Stimulated activated CD8-positive, alpha-beta memory T cell treated with anti-CD3 and anti-CD28 coated beads, Interleukin-12 subunit alpha, Interleukin-12 subunit beta, amount 100 ng/mL, for 1 hour (primary cell): ENCODE measurements at places on chromosomes 4 and X.

GRCh38 chrX:14027511-14028019 lies 2.1 kb downstream of the GEMIN8 start:
- no peak for DNase-seq

GRCh38 chr4:121877041-121877773 lies 6.9 kb upstream of the BBS7 start:
- no peak for DNase-seq

GRCh38 chr4:153794006-153794405 lies 5.1 kb upstream of the SFRP2 start:
- DNase-seq: no peak

DNA sequence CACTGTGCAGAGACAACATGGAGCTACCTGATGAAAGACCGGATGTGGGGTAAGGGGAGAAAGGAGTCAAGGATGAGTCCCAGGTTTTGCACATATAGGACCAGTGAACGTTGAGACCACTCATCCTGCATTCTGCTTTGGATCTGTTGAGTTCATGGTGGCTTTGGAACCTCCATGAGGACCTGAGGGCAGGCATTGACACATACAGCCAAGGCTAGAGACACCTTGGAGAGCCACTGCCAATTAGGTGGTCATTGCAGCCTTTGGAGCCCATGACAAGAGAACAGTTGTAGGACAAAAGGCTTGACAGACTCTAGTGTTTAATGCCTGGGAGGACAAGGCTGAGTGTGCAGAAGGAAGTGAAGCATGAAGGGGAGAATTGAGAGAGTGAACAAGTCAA lies 87.9 kb downstream of the STK32B start:
- DNase-seq: no peak

DNA sequence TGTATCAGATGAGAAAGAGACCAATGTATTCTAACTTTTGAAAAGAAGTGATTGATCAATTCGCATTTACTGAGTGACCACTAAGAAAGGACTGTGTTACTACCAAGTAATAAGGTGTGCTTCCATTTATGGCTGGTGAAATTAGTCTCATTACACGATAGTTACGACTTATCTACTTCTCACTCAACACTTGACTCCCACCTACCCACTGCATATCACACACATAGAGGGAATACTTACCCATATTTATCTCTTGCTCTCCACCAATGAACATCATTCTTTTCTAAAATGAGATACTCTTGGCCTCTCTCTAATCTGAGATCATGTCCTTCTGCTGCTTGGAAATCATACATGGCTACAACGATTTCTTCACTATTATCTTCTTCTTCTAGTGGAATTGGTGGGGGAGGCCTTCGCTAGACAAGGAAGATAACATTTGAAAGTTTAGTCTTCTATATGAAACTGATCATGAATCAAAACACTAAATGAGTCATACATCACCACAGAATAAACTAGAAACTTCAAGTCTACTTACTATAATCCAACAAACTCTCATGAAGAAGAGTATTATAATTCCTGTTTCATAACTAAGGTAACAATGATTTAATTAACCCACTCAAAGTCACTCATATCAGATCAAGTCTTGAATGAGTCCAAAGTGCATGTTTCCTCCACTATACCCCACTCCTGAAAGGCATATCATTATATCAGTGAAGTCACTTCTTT lies 33.7 kb upstream of the TXK start:
- DNase-seq: no peak

DNA sequence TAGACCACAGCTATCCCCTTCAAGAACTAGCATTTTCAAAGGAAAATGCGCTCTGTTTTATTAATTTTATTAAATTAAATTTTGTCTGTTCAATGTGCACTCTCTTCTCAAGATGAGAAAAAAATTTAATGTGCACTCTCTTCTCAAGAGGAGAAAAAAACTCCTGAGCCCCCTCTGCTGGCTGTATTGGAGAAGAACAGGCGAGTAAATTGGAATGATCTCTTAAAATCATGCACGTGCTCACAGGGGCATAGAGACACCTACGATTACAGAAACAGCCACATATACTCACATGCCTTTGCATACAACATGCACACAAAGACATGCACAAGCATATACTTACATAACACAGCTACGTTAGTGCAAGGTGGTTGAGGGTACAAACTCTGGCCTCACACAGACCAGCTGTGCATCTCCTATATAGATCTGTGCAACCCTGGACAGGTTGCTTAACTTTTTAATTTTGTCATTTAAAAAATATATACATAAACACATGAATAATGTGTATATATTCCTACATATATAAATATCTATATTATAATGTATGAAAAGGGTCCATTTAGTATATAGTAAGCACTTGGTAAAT lies 176.2 kb upstream of the CXorf66 start:
- no peak for DNase-seq

DNA sequence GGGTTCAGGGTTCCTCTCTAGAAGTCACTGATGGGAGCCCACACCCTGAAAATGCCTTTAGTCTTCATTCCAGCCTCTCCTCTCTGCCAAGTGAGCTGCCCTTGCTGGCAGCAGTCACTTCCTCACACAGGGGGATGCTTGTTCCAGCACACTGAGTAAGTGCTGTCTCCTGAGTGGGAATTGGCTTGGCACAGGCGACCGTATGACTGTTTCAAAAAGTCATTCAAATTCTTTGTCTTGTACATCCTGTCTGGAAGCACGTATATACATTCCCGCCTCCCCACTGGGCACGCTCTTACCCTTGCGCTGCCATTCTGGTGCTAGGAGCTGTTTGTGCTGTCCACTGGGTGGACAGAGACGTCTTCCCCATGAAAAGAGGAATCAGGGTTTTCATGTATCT lies 40.2 kb upstream of the CD99 start:
- no peak for DNase-seq

DNA sequence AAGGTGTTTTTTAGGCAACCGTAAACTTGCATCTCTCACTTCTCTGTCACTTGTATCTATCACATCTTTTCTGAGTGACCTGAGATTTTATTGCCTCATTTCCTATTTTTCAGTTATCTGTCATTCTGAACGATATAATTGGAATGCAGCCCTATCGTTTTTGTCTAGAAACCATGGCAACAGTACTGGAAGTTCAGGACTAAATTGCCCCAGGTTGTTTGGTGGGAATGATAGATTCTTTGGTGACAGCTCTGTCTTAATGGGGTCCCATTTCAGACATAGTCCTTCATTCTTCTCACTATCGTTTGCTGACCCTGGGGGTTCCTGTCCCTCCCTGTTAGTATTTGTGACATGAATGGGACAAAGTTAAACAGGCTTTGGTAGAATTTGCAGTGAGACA lies 267.7 kb upstream of the GALNT7 start:
- no peak for DNase-seq

GRCh38 chr4:40152637-40153036 lies 44.2 kb upstream of the RHOH start:
- no peak for DNase-seq

DNA sequence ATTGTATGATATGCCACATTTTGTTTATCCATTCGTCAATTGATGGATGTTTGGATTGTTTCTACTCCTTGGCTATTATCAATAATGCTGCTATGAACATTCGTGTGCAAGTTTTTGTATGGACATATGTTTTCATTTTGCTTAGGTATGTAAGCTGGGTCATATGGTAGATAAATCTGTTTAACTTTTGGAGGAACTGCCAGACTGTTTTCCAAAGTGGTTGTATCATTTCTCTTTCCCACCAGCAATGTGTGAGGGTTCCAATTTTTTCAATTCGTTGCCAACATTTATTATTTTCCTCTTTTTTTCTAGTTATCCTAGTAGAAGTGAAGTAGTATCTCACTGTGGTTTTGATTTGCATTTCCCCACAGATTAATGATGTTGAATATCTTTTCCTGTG lies 71.8 kb downstream of the DIAPH2 start:
- DNase-seq: no peak

DNA sequence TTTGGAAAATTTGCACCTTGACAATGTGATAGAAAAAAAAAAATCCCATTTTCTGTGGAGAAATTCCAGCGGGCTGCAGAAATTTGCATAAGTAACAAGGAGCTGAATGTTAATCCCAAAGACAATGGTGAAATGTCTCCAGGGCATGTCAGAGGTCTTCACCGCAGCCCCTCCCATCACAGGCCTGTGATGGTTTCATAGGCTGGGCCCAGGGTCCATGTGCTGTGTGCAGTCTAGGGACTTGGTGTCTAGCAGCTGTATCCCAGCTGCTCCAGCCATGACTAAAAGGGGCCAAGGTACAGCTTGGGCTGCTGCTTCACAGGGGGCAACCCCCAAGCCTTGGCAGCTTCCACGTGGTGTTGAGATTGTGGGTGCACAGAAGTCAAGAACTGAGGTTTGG lies 85.2 kb downstream of the ADGRA3 start:
- DNase-seq: no peak

GRCh38 chr4:26088433-26088928 lies 174.5 kb downstream of the SMIM20 start:
- DNase-seq: no peak
